ENCODE measurements at places on chromosomes 4 and X.
A peak's percentile ranks its signal among the peaks of the same experiment; 100 is the strongest.

DNA sequence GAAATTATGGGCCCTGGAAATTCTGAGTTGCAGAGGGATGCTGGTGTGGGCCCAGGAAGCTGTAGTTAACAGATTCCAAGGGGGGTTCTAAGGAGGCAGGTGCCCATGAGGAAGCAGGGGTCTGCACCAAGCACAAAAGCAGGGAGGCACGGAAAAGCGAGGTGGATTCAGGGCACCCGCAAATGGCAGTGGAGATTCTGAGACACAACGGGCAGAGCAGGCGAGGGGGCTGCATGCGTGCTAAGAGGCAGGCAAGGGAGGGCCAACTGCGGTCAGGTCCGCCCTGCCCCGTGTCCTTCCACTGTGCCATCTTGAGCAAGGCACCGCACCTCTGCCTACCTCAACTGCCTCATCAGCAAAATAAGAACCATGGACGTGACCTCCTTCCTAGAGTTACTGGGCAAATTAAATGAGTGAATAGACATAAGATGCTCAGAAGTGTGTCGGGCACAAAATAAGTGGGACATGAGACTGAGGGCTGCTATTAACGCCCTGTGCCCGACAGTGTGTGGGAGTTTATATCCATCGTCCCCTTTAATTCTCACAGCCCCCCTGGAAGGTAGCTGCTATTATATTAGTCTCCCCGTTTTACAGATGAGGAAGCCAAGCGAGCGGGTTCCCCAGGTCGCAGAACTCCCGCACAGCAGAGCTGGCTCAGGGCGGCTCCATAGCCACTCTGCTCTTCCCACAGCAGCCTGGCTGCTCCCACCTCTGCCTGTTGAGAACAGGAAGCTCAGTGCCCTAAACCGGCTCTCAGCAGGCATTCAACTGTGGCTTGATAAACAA is 67.6 kb downstream of the PPP2R2C start:
- DNase-seq, result no peak

DNA sequence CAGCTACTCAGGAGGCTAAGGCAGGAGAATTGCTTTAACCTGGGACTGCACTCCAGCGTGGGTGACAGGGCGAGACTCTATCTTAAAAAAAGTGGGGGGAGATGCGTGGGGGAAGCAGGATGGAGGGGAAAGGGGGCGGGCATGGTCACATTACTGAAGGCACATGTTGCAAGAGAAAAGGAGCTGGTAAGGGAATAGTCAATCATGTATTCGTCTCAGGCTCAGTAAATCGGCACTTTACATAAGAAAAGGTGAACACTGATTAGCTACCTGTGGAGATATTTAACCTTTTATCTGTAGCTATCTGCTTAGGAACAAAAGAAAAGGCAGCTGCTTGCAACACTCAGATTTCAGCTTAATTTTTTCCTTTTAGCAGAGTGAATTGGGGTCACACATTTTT is 132.5 kb downstream of the PLS3 start:
- DNase-seq, result no peak

DNA sequence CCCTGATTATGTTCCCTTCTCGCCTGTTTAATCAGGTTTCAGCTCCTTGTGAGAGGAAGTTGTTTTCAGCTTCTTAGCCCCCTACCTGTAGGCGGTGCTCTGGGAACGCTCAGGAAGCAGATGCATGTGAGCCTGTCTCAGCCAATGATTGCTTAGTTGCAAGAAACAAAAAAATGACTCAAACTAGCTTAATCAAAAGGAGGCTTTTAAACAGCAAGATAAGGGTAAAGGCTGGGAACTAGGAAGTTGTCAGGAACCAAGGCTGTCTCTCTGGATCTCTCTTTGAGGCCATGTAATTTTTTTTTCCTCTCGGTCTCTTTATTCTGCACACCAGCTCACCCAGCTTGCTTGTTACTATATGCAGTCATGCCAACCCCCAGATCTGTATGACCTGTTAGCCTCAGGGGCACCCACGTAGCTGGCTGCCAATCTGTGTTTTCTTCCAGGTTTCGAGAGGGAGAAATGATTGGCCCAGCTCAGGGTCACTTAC is 109.1 kb downstream of the PTTG2 start:
- no peak for DNase-seq

DNA sequence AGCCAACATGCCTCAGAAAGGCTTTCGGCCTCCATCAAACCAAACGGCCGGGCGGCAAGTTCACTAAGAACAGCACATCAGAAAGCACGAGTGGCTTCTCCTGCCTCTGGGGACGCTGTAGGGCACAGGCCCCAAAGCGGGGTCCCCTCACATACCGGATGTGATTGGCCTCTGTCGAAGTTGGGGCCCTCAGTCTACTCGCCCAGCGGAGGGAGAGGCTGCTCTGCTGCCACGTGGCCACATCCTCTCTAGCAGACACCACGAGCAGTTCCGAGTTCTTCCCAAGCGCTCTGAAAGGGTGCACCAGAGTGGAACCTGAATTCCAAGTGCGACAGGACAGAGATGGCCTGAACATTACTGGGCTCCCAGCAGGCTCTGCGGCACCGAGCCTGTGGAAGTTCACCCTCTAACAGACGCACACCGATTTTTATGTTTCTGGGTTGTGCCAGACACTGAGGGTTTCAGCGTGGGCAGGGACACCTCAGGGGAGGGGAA is 21.1 kb downstream of the NOP14 start:
- no peak for DNase-seq

DNA sequence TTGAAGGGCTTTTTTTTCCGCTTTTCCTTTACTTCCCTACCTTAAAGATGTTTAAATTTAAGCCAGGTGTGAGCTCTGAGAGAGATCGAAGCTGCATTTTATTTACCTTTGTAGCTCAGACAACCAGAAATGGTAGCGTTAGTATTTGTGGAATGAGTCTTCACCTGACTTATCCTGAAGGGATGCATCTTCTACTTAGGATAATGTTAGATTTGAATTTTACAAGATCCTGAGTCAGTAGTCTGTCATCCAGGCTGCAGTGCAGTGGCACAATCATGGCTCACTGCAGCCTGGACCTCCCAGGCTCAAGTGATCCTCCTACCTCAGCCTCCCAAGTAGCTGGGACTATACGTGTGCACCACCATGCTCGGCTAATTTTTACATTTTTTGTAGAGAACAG is 26.2 kb downstream of the TMSB4X start:
- no peak for DNase-seq

GRCh38 chrX:49075347-49075746 is 1.5 kb upstream of the PRAF2 start:
- no peak for DNase-seq

DNA sequence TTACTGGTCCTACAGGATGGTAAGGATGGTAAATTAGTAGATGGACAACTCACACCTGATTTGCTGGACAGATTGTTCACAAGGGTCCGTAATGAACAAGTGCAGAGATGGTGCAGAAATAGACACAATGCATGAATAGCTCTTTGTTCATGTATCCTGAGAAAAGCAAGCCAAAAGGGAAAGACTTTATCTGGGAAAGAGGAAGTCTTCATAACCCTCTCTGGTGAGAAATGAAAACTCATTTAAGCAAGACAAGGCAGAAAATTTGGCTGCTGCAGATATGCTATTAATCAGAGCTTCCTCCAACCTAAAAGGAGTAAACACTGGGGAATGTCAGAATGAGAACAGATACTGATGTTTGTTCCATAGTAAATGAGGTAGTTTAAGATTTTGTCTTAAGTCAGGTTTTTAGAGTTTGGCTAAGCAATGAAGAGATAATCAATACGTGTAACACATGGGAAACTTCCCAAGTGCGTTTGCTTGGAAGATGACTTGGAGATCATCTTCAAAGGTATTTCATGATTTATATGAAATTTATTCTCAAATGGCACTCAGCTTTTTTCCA is 152.4 kb upstream of the BMPR1B start:
- no peak for DNase-seq

DNA sequence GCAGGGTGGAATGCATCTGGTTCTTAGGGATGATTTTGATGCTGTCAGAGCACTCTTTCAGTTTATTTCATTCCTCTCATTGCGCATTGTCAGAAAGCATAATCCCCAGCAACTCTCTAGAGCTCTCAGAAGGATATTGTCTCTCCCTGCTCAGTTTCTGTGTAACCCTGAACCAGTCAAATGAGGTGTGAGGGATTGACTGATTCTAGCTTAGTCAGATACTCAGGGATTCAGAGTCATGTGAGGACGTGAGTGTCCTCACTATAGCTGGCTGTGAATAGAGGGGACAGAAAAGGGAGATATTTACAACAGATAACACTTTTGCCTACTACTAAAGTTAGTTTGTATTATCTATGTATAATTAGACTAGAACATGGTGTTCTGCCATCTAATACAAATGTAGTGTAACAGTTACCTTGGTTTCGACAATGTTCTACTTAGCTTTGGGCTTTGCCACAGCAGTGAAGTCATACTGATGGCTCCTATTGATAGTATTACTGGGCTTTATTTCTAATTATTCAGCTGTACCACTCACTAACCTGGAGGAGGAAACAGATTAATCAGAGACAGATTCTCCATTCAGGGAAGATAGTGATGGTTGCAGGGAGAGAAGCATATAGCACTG is 19.5 kb downstream of the AP1AR start:
- no peak for DNase-seq

DNA sequence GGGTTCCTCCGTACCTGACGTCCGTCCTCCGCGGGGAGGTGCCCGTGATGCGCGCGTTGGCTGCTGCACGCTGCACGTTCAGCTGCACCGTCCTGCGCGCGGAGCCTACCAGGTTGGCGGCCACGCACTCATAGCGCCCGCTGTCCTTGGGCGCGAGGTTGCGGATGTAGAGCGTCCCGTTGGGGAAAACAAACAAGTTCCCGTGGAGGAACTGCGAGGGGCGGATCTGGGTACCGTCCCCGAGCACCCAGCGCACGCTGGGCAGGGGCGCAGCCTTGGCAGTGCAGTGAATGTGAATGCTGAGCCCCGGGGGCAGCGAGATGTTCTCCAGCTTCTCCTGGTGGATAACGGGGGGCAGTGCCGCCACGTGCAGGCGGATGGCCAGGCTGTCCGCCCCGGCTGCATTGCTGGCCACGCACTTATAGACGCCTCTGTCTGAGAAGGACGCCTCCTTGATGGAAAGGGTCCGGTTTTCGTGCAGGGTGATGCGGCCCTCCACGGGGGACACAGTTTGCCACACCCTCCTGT is 29.2 kb downstream of the MXRA5 start:
- DNase-seq, result no peak

- no peak for DNase-seq
These were observed 47.4 kb upstream of the APOOL start for GRCh38 chrX:84956304-84956703.

- DNase-seq, result peak; percentile 45
These were observed 118.4 kb downstream of the ASB9 start for GRCh38 chrX:15151267-15152186.

DNA sequence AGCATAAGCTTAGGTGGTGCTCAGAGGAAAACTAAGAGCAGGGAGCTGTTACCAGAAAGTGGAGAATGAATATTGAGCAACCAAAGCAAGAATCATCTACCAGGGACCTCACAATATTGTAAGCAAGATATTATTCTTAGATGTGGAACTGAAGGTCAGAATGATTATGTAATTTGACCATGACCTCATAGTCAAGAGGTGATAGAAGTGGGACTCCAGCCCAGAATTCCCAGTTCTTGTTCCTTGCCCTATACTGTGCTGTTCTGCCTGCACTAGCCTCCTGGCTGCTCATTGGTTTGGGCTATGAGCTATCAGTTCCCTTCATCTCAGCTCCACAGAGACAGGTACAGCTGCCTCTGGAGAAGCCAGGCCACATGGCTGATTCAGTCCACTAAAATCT is 229.4 kb downstream of the LDB2 start:
- DNase-seq, result no peak

GRCh38 chr4:106051514-106051913 is 156.2 kb downstream of the NPNT start:
- DNase-seq, result no peak

DNA sequence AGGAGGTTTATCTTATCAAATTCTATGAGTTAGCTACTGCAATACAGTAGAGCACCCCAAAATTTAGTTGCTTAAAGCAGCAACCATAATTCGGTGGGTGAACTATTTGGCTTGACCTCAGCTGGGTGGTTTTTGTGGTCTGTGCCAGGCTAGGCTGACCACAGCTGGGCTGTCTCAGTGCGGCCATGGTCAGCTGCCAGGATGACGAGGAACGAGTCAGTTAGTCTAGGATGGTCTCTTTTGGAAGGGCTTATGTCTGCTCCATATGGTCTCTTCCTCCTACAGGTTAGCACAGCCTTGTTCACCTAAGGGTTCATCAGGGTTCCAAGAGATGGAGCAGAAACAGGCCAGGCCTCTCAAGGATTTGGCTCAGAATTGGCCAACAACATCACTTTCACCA is 210.4 kb downstream of the PALLD start:
- DNase-seq, result no peak

GRCh38 chr4:18480342-18480741 is 458.8 kb upstream of the LCORL start:
- no peak for DNase-seq

GRCh38 chr4:66972087-66972486 is 573.2 kb downstream of the CENPC start:
- DNase-seq, result no peak

- no peak for DNase-seq
These were observed 20.5 kb upstream of the NAP1L5 start for GRCh38 chr4:88718098-88718497.

- no peak for DNase-seq
These were observed 31.4 kb upstream of the SLC25A31 start for GRCh38 chr4:127698789-127699200.

DNA sequence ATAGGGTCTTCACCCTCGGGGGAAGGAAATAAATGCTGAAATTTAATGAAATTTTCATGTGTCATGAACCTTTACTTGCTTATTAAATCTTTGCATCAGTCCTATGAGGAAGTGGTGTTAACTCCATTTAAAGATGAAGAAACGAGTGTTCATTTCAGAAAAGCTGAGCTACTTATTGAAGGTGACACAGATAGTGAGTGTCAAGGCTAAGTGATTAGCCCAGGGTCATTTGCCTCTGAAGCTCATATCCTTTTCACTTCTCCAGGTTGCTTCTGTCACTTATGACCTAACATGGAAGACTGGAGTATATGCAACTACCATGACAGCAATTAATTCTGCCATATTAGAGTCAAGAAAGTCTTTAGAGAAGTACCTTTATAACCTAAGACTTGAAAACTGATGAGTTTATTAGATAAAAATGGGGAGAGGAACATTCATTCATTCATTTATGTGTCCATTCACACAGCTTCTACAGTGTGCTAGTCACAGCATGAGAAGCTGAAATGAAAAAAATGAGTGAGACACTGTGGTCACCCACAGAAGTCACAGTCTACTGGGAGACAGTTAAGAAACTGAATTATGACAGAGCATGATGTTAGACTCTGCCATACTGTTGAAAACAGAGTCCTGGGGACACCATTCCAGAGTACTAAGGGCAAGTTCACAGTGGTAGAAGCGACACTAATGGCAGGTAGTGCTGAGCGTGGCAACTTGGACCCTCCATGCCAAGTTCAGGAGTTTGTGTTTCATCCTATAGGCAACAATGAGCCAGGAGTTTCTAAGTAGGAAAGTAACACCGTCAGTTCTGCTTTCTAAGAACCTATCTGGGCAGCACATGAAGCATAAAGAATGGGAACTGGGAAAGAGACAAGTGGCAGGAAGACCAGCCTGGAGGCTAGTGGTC is 21.3 kb downstream of the ALPK1 start:
- DNase-seq, result no peak

GRCh38 chrX:4572691-4573090 is 859.2 kb upstream of the PRKX start:
- DNase-seq, result no peak

GRCh38 chrX:49106930-49107329 is 16.6 kb downstream of the GPKOW start:
- DNase-seq, result no peak

Data from stimulated activated naive CD4-positive, alpha-beta T cell treated with Interleukin-2 at 50 U/mL for 16 hours (primary cell).